ENCODE measurements at places on chromosomes 3 and 15.
A peak's percentile ranks its signal among the peaks of the same experiment; 100 is the strongest.

- DNase-seq, result no peak
Observed at GRCh38 chr15:58442122-58442521, 10.3 kb downstream of the LIPC start.

DNA sequence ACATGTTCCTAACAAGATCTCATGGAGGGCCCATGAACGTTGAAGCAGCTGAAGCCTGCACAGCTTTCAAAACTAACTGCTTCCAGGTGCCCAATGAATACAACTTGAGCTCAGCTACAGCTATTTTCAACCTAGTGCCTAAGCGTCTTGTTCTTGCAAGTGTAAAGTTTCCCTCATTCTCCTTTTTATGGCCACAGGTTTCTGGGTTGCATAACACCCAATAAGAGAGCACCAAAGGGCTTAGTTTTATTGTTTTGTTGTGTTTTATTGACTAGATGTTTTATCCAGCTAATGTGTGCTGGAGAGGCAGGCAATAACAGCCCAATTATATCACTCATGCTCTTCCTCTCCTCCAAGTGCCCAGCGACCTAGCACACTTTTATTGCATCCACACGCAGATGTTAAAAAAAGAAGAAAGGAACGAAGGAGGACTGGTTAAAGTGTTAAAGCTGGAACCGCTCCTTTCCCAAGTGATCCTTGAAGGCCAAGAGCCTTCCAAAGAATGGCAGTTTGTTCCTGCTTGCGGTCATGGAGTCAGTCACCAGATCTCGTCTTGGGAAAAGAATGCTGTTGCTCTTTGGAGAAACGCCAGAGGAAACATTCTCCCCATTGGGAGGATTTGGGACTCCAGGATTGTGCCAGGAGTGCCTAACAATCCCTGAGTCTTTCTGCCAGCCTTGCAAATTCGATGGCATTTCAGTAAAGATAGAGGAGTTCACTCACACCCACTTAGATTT, 156.9 kb downstream of the MEX3B start:
- no peak for DNase-seq

DNA sequence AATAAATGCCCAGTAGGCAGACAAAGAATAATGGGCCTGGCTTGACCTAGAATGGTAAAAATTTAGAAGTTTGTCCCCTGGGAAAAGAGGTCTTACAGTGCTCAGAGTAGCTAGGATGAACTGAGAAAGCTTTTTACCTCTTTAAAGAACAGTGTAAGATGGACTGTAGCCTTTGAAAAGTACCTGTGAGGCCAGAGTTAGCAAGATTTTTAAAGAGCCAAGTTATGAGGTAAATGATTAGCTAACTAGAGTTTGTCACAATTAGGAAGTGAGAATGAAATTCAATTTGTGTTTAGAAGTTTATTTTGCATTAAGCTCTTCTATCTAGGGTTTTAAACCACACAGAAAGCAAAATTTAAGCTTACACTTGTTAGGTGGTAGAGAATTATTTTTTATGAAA, 480.9 kb downstream of the ZIC1 start:
- DNase-seq, result no peak

GRCh38 chr15:52383100-52383588, 87.5 kb upstream of the MYO5C start:
- DNase-seq, result no peak

- DNase-seq, result no peak
Observed at GRCh38 chr15:25375557-25375956, 63.3 kb downstream of the UBE3A start.

GRCh38 chr15:97563516-97563915, 397.0 kb upstream of the ARRDC4 start:
- no peak for DNase-seq

- DNase-seq, result no peak
Observed at GRCh38 chr3:194389269-194389668, 9.8 kb downstream of the GP5 start.

GRCh38 chr3:191123231-191123630, 75.8 kb upstream of the OSTN start:
- no peak for DNase-seq

- no peak for DNase-seq
Observed at GRCh38 chr3:99114565-99115291, 213.2 kb upstream of the DCBLD2 start.

GRCh38 chr15:52730173-52730572, 51.0 kb upstream of the ATOSA start:
- DNase-seq, result peak; percentile 8

- DNase-seq, result no peak
Observed at GRCh38 chr15:46996359-46996758, 720.9 kb upstream of the SEMA6D start.

- no peak for DNase-seq
Observed at GRCh38 chr15:95590533-95591044, 739.9 kb upstream of the NR2F2 start.

GRCh38 chr15:54803134-54803808, 393.5 kb downstream of the RSL24D1 start:
- no peak for DNase-seq

DNA sequence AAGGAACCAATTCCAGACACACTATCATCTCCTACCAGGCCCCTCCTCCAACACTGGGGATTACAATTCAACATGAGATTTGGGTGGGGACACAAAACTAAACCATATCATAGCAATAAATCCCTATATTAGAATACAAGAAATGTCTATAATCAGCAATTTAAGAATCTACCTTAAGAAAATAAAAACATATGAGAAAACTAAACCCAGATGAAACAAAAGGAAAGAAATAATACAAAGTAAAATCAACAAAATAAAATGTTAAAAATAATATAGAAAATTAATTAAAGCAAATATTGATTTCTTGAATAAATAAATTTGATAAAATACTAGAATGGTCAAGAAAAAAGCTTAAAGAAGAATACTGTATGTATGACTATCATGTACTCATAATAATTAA, 6.1 kb upstream of the OSTN start:
- no peak for DNase-seq

- DNase-seq, result no peak
Observed at GRCh38 chr15:87033056-87033455, 953.4 kb downstream of the AGBL1 start.

GRCh38 chr3:46900007-46900292, 22.4 kb downstream of the PTH1R start:
- DNase-seq, result no peak

GRCh38 chr3:84600703-84601225, 358.0 kb upstream of the CADM2 start:
- DNase-seq, result no peak

- no peak for DNase-seq
Observed at GRCh38 chr3:106317141-106318055, 448.6 kb upstream of the CBLB start.

DNA sequence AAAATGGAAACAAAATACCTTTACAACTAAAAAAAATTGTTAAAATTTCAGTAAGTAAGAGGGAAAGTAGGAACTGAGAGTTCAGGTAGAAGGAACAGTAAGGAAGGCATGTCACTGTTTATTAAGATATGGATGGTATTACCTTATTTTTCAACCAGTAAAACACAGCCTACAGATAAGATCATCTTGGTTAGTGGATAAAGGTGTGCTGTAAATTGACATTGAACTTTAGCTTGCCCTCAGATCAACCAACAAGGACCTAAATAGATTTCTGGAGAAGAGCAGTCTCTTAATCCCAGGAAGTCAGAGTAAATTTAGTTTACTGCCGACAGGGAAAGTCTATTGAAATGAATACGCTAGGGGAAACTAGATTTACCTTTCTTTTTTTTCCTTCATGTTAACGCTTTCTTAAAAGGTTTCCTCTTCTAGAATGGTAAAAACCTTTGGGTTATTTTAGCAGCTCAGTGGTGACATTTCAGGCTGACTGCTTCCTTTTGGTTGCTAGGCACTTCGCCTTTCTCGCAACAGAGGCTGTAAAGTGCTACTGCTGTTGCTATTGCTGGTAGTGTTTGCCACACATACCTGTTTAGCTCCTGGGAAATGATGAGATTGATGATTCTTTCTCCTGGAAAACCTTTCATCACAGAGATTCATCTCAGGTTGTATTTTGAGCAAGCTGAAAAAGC, 12.9 kb downstream of the DZIP3 start:
- DNase-seq, result peak; percentile 3

DNA sequence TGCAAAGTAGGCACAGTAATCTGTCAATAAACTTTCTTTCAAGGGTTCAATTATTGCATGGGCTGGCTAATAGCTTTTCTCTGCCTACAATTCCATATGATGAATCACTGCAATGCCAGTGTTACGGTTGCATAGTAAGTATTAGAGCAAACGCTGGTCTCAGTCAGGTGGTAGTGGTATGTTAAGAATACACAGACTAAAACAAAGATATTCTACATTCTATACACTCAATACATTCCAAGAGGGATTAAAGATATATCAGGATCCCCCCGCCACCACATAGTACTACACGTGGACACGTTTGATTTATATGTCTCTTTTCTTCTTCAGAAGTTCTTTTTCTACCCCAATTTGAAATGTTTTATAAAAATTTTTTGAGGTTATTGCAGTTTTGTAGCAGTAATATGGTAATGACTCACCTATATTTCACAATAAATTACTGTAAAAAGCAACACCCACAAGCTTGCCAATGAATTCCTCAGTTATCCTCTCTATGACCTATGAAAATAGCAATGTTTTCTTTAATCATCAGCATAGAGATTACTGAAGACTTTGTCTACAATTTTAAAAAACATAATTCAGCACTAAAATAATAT, 68.2 kb downstream of the CD200R1L start:
- DNase-seq, result no peak

DNA sequence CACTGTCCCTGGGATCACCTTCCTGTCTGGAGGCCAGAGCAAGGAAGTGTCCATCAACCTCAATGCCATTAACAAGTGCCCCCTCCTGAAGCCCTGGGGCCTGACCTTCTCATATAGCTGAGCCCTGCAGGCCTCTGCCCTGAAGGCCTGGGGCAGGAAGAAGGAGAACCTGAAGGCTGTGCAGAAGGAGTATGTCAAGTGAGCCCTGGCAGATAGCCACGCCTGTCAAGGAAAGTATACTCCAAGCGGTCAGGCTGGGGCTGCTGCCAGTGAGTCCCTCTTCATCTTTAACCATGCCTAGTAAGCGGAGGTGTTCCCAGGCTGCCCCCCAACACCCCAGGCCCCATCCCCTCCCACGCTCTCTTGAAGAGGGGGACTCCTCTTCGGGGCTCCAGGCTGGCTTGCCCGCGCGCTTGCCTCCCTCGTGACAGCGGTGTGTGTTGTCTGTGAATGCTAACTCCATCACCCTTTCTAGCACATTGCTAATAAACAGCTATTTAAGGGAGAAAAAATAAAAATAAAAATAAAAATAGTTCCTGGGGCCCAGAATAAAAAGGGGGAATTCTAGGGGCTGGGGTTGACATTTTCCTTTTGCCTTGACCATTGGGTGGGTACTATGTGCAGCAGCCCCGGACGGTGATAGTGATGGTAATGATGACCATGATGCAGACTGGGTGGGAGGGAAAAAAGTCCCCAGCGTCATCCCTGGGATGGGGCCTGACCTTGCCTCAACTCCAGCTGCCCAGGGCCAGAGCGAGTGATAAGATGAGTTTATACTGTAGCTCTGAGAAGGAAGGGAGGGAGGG, 3.3 kb upstream of the ALAS1 start:
- no peak for DNase-seq

- no peak for DNase-seq
Observed at GRCh38 chr3:101466465-101467309, 46.3 kb downstream of the SENP7 start.

DNA sequence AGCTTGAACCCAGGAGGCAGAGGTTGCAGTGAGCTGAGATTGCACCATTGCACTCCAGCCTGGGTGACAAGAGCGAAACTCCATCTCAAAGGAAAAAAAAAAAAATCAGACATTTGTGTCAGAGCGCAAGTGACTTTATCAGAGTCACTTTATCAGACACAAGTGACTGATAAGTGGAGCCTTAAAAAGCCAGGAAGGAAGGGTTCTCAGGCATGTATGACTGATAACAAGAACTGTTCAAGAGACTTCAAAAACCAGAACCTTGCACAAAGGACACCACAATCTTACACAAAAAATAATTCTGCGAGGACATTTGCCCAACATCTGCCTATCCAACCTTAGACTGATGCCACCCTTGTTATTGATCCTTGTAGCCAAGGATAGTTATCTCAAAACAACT, 13.3 kb upstream of the CFAP44 start:
- no peak for DNase-seq

GRCh38 chr3:112884678-112885290, 38.1 kb upstream of the CD200R1L start:
- no peak for DNase-seq

DNA sequence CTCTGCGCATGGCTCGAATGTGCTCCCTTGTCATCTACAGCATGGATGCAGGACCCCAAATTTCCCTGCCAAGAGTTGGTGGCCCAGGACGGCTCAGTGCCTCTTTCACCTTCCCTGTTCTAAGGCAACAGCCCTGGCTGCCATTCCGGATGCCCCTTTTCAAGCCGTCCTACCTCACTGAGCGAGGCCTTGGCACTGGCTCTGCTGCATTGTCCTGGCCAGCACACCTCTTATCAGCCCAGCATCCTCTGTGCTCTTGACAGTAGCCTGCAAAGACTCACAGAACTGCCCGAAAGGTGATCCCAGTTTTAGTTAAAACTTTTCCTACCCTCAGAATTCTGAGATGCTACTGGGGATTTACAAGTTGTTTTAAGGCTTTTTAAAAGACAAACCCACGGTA, 122.0 kb downstream of the MECOM start:
- no peak for DNase-seq

DNA sequence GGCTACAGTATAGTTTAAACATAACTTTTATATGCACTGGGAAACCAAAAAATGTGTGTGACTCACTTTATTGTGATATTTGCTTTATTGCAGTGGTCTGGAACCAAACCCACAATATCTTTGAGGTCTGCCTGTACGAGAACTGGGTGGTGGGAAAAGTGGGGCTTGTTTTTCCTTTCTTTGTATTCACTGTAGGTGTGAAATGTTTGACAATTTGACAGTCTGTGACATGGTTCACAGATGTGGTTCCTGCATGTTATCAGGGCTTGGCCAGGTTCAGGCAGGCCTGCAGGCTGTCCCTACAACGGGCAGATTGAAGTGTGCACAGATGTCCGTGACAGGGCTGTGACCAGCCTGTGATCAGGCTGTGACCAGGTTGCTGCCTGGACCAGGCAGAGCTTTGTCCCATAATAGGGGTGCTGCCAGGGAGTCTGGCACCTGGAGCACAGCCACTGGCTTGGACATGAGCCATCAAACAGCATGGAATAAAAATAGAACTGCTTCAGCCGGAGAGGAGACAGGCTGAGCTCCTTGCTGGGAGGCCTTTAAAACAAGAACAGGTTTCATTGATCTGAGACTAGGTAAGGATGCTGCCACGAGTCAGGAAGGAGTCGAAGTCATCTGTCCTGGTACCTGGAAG, 61.0 kb downstream of the KLF13 start:
- DNase-seq, result no peak

GRCh38 chr3:12965999-12966846, 107.0 kb downstream of the IQSEC1 start:
- no peak for DNase-seq

DNA sequence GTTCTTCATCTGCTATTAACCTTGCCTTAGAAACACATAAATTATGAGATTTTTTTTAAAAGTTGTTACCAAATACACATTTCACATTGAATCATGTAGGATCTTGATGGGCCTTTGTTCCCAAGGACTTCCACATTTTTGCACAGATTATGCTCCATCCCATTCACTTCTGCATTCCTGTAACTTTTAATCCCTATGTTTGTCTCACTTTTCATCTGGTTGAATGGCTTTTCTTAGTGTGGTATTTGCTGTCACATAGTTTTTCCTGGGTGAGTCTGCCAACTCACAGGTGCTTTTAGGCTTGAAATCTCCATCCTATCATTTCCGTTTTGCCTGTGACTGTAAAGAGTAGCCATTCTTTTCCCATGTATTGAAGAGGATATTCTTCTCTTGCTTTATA, 297.2 kb upstream of the TPRG1 start:
- DNase-seq, result no peak

GRCh38 chr3:108826309-108827187, 4.0 kb downstream of the TRAT1 start:
- no peak for DNase-seq

Measured in T-helper 9 cell (primary cell).